Adipocyte (in vitro differentiated cells): ENCODE measurements at places on chromosomes 16 and 17.

- peak; percentile 65 for DNase-seq
Observed at GRCh38 chr16:83187405-83187804, 560.6 kb downstream of the CDH13 start.

- DNase-seq = no peak
Observed at GRCh38 chr16:67451704-67452435, 20.9 kb downstream of the HSD11B2 start.

DNA sequence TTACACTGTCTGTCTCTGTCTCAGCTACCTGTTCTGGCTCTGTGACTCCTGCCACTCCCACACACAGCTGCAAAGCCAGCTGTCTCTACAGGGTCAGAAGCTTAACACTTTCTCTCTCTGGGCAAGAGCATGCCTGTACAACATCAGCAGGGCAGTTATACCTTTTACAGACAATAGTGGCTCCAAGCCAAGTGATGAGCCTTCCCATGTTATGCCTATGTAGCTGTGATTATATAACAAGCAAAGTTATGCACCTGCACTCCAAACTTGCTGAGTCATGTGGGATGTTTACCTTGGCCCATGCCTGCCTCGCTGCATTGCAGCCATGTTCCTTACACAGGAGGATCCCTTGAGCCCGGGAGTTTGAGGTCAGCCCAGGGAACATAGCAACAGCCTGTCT lies 31.8 kb upstream of the APPBP2 start:
- DNase-seq = no peak

DNA sequence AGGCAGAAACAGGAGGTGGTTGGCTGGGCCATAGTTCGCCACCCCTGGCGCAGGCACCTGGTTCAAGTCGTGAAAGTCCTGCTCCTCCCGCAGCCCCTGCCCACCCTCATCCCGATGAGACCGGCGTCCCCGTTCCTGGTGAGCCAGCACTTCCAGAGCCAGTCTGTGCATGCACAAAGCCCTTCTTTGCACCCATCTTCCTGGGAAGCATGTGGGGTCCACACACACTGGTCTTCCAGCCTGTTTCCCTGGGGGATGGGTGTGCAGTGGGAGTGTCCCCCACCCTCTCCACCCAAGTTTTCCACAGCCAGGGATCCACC lies 1.6 kb upstream of the ZG16B start:
- DNase-seq = no peak

DNA sequence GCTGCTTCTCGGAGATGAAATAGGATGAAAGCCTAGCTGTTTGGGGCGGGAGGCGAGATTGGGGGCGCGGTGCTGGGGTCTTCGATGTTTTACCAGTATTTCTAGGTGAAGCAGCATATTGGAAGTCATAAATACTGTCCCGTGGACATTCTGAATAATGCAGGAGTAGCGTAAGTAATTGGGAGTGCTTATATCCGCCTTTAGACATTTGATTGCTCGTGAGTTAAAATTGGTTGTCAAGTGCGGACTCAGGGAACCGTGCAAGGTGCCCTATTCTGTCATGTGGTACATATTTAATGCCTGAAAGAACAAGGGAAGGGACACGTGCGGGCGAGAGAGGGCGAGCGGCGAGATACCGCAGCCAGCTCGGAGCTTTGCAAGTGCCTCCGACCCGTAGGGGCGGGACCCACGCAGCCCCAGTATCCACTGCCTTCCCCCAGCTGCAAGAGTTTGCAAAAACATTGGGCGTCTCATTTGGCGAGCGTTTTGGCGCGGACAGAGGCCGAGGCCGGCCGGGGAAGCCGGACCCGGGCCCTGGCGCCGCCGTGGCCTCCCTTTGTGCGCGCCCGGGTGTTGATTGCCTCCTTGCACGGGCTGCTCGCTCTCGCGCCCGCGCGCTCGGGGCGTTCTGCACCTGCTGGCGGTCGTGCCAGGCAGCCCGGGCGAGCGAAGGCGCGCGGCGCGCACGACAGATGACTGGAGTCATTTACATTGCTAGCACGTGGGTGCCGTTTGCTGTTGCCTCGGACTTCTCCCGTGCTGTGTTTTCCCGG lies 849.8 kb upstream of the RBFOX1 start:
- no peak for DNase-seq
